ENCODE measurements at places on chromosomes 1 and 21. TPM values are rescaled to one million over a fixed set of nuclear protein-coding genes. Genes with fewer than 3 reads are reported as not detected.
A peak's percentile ranks its signal among the peaks of the same experiment; 100 is the strongest.

GRCh38 chr1:184590163-184590750, 164.4 kb downstream of the EDEM3 start:
- DNase-seq = no peak

- DNase-seq = no peak
Observed at GRCh38 chr1:86365896-86366295, 30.2 kb downstream of the ODF2L start.

KIF2C gene
- 1.5 TPM for total RNA-seq

PLD5 gene
- total RNA-seq = 0.43 TPM

DNA sequence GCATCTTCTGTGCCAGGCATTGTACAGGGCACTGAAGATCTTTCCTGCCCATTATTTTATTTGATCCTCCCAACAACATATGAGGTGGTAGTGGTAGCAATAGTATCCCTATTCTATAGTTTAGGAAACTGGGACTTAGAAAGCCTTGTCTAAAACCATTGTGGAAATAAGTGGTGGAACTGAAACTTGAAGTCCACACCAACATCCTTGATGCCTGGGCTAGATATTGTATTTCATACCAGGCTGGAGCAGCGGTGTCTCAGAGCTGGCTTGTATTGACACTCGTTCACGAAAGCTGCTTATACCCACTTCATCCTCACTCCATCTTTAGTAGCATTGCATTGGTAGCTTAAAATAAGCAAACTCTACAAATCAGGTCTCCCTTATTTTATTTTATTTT, 9.7 kb upstream of the CTSS start:
- no peak for DNase-seq

- no peak for DNase-seq
Observed at GRCh38 chr1:71625004-71625403, 544.2 kb upstream of the ZRANB2 start.

GBP7 gene
- 0.09 TPM for total RNA-seq

GRCh38 chr1:179046808-179047635, 21.3 kb downstream of the FAM20B start:
- no peak for DNase-seq

FAM72A gene
- 5.6 TPM for total RNA-seq

GRCh38 chr1:179875596-179876299, 1.9 kb downstream of the TOR1AIP2 start:
- DNase-seq = no peak

DNA sequence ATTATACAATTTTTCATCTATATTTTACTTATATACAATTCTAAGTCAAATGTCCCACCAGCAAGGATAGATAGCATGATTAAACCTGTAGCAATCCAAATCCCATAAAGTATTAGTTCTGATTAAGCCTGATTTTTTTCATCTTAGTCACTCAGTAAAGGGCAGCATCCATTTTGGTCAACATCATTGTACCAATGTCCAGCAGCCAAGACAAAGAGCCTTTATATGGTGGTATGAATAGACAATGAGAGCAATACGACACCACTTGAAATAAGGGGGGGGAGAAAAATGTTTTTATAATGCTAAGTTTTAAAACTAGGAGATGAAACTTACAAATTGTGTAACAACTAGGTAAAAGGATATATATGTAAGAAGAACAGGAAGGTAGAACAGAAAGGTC, 7.4 kb downstream of the ZNF644 start:
- no peak for DNase-seq

PLEKHA6 gene
- total RNA-seq = 10.5 TPM

GADD45A gene
- 12.9 TPM for total RNA-seq

GRCh38 chr21:43204638-43205037, 35.8 kb downstream of the CRYAA start:
- DNase-seq = no peak

OVAAL gene
- not detected for total RNA-seq

- no peak for DNase-seq
Observed at GRCh38 chr1:36208978-36209703, 15.1 kb upstream of the THRAP3 start.

GRCh38 chr1:159509440-159510228, 26.2 kb downstream of the OR10J5 start:
- no peak for DNase-seq

LRRC38 gene
- not detected for total RNA-seq

LCE1A gene
- total RNA-seq = not detected

PLA2G2D gene
- total RNA-seq = 0.57 TPM

- no peak for DNase-seq
Observed at GRCh38 chr1:3323796-3324703, 130.4 kb upstream of the ARHGEF16 start.

GRCh38 chr1:203684094-203684493, 57.5 kb downstream of the ATP2B4 start:
- no peak for DNase-seq

DNA sequence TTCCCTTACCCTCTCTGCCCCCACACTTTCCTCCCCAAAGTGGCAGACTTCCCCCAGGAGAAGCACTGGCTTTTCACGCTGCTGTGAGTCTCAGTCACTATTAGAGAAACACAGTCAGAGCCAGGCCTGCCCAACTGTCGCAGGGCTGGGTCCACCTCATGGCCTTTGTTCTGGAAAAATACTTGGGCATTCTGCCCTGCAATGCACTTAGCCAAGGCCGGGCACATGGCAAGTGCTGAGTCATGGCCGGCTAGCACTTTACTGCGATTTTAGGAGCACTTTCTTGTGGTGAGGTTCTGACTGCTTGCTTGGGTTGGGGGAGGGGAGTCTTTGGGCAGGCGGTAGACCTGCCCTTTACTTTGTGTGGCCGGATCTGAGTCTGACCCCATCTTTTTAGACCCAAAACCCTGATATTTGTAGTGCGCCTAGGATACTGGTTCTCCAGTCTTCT, 7.7 kb downstream of the EPHX1 start:
- peak; percentile 48 for DNase-seq

Data from lung (tissue), 17 donors.